Gastrocnemius medialis (tissue), 4 donors: ENCODE measurements at places on chromosomes 5 and 9.
A peak's percentile ranks its signal among the peaks of the same experiment; 100 is the strongest.

- no peak for DNase-seq
These were observed 269.9 kb downstream of the CDK5RAP2 start for GRCh38 chr9:120310035-120310434.

GRCh38 chr5:96146675-96147074, 185.0 kb upstream of the ELL2 start:
- peak; percentile 2 for DNase-seq

DNA sequence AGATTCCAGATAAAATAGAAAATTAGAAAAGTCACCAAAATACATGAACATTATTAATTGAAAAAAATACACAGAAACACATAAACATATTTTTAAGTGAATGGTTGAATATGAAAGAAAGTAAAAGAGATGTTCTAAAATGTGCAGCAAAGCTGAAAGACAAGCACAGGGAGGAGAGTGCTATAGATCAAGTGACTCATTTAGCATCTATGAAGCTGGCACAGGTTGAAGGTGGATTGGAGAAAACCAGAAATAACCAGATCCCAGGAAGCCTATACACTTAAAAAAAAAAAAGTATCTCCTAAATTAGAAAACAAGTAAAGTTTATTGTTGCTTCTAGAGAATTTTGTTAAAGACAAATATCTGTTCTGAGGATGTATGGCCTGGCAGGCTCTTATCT, 338.9 kb downstream of the CDH12 start:
- DNase-seq, result no peak

DNA sequence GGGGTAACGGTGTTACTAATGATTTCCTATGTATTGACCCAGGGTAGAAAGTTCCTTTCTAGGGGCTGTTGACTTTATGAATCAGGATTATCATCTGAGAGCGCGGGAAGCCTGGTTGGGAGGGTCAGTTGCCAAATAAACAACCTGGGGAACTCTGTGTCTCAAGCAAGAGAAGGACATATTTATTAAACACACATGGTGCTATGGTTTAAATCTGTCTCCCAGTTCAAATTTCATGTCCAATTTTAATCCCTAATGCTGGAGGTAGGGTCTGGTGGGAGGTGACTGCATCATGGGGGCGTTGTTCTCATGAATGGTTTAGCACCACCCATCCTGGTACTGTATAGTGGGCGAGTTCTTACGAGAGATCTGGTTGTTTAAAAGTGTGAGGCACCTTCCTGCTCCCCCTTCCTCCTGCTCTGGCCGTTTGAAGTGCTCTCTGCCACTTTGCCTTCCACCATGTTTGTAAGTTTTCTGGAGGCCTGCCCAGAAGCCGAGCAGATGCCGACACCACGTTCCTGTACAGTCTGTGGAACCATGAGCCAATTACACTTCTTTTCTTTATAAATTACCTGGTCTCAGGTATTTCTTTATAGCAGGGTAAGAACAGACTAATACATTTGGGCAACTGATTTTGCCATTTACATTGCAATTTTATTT, 19.7 kb upstream of the GAS1 start:
- DNase-seq, result no peak

DNA sequence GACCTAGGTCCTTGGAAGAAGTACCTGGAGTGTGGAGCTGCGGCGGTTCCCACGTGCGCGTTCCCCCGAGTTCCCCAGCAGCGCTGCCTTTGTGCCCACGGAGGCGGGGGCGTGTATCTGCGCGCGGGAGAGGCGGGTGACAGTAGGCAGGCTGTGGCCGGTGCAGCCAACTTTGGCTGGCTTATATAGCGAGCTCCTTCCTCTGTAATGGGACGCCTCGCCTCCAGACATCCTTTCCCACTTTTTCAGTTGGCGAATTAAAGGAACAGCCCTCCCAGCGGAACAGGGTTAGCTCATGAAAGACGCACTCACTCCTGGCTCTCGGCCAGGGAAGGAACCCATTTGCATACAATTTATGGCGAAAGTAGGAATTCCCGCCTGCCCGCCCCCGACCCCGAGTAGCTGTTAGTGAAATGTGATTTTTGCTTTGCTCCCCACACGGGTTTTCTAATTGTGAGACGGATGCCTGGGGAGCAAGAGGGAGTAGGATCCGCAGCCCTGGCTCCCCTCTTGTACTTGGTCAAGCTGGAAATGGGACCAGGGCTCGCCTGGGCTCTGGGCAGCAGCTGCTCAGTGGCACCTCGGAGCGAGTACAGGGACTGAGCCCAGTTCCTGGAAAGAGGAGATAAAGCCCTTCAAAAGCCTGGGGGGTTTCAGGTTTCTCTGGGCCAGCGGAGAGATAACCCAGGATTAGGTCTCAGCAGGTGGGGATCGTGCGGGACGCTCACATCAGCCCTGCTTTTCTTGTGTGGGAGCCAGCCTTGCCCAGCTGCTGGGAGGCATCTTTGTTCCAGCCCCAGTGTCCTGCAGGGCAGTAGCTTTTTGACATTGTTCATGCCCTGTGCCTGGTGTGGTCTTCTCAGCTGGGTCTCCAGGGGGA, at the start of gene TNC:
TNC (minus strand) TSS at position 159 of the 880 bp plus-strand sequence. CDS start 27,139 bp downstream, outside the sequence.
- DNase-seq, result no peak

DNA sequence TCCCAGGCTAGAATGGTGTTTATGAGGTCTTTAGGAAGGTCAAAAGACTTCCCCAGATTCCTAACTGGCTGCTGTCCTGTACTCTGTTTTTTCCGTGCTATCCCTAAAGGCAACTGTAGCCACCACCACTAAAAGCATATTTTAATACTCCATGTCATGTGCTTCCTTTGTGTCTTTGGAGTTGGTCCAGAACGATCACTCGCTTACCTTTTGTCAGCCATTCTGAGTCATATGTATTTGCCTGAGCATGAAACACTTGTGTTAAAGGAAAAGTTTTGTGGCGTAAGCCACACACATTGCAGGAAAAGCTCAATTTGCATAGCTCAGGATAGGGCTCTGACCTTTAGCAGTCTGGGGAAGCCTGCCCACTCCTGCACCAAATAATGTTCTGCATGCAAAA, 299.6 kb downstream of the NTRK2 start:
- DNase-seq, result no peak

GRCh38 chr9:89410641-89411350, 87.1 kb downstream of the SEMA4D start:
- DNase-seq, result no peak

GRCh38 chr5:121088341-121088740, 624.2 kb downstream of the PRR16 start:
- DNase-seq, result no peak

DNA sequence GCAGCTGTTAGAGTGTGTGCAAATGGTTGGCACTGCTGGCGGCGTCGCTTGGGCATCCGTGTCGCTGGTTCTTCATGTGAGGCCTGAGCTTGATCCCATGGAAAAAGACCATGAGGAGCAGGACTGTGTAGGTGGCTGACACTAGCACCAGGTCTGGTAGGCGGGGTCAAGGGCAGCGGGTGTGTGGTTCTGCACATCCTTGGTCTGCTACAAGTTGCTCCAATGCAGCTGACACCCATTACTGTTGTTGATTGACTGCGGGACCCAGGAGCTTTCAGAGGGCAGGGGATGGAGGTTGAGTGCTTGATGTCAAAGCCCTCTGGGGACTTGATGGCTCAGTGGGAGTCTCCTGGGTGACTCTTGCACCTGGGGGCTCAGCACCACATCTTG, 29.0 kb upstream of the PITX1 start:
- no peak for DNase-seq

DNA sequence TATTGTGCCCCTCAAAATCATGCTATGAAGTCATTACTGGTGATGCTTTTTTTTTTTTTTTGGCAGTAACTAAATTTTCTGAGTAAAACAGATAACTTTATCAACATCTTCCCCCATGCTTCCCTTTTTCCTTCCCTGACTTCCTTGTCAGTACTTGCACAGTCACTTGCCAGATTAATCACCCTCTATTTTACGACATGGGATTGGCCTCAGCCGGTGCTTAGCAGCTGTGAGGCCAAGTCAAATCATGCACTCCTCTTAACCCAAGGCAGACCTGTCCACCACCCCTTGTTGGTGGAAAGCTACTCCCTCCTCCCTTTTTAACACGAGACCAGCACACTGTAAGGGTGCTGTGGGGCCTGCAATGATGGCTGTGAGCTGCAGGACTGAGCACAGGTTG, 118.0 kb upstream of the OTULINL start:
- DNase-seq, result no peak

- DNase-seq, result no peak
These were observed 417.1 kb downstream of the HCN1 start for GRCh38 chr5:45279109-45279508.

- DNase-seq, result no peak
These were observed 1.4 kb downstream of the ZFR start for GRCh38 chr5:32443145-32443540.

- no peak for DNase-seq
These were observed 98.8 kb upstream of the KLF4 start for GRCh38 chr9:107588393-107588792.

DNA sequence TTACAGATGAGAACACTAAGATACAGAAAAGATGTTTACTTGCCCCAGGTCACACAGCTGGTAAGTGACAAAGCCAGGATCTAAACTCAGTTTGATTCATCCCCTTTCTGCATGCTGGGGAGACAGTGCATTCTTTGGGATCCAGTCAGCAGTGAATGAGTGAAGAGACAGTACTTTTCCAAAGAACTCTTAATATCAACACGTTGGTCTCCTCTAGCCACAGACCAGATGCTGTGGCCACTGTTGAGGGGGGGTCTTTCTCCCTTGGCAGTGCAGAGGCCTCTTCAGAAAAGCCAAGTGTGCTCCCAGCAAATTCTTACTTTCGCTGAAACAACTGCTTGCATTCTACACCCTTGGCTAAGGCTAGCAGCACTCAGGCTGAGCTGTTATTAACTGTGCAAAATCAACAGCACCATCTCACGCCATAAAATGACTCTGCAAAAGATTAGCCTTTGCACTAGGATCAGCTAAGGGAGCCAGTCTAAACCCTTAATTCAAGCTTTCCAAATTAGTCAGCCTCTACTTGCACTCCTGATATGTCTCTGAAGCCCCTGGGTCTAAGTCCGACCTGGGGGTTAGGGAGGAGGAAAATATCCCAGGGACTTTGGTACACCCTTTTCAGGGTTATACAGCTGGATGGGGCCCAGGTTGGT, 4.8 kb upstream of the TMEM171 start:
- no peak for DNase-seq

GRCh38 chr9:60546406-60546805, 367.8 kb upstream of the SPATA31A5 start:
- DNase-seq, result no peak

GRCh38 chr9:93450945-93451815, at the start of gene FAM120A:
FAM120A (plus strand) TSS chr9:93451685; CDS start chr9:93451916, 231 bp downstream.
- DNase-seq, result peak; percentile 64

DNA sequence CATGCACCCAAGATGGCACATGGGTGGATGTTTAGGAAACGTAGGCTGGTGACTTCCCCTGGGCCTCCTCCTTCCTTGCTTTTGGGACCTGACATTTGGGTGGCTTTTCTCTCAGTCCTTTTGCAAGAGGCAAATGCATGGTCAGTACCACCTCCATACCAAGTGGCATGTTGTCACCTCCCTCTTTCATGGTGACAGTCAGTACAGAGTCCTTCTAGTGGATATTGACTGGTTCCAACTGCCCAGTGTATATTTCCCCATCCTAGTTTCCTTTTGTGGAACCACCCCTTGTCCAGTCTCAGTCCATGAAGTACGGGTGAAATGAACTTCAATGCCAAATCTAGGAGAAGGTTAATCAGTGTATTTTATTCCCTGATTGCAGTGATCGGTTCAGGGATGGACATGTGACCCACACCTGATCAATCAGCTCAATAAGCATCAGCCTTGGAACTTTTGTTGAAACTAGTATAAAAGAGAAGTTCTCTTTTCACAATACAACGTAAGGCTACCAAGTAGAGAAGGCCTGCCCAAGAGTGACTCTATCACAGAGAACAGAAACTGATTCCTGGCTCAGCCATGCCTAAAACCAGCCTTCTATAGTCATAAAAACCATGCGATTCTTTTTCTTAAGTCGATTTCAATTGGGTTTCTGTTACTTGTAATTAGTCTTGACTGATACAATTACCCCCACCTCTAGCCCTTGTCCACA, 143.4 kb upstream of the KLF9 start:
- DNase-seq, result no peak

DNA sequence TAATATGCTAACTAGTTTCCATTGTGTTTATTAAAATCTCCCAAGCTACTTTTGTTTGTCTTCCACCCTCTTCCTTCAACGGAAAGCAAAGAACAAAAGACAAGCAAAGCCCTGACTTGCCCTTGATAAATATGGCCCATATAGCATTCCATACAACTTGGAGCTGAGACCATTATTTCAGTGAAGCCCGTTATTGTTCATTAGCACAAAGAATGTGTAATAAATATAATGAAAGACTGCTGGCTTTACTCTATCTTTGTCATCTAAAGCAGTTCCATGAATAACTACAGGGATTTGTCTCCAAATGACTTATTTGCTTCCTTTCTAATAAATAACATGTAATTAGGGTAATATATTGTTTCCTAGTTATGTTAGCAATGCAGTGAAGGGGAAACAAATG, 270.7 kb upstream of the TLE4 start:
- DNase-seq, result no peak
